Fibroblast of skin of right biceps (primary cell): ENCODE measurements at places on chromosomes 11 and 22.

DNA sequence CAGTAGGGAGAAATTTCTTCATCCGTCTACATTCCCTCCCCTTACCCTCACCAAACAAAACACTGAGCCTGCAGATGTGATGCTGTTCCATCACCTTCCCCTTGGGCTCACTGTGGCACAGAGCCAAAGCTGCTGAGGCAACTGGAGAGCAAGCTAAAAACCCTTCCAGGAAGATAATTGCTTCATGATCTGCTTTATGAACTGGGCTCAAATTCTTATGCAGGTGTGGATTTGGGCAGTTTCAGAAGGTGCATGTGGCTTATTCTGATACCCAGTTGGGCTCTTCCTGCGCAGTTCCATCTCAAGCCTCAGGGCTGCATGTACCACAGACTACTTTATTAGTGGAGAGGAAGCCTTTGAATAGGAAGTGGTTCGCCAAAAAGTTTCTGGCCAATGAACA lies 58.3 kb downstream of the AAMDC start:
- peak; percentile 48 for DNase-seq

GRCh38 chr11:7444091-7444981 lies 41.0 kb upstream of the OLFML1 start:
- DNase-seq, result no peak

DNA sequence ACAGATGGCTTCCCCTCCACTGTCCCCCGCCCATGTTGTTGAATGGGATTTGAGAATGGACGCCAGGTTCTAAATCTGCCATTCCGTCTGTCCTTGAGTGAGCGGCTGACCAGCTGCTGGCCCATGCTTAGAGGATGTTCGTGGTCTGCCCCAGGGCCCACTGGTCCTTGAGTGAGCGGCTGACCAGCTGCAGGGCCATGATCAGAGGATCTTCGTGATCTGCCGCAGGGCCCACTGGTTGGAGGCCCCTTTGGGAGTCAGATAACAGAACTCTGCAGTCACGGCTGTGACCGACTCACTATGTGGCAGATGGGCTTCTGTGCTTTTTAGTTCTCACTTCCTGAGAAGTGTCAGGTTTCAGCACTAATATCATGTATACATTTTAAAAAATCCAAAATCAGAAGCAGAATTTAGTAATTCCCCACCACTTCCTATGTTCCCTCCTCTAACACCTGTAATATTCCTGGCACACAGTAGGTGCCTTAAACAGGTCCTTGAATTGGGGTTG lies 54.1 kb downstream of the MICAL3 start:
- DNase-seq, result peak; percentile 65

- no peak for DNase-seq
Measured at GRCh38 chr11:197741-198235, 4.9 kb downstream of the SCGB1C1 start.

GRCh38 chr11:34941688-34942087 lies 25.3 kb downstream of the PDHX start:
- DNase-seq, result no peak

- no peak for DNase-seq
Measured at GRCh38 chr11:91124363-91124762, 901.5 kb upstream of the CHORDC1 start.

DNA sequence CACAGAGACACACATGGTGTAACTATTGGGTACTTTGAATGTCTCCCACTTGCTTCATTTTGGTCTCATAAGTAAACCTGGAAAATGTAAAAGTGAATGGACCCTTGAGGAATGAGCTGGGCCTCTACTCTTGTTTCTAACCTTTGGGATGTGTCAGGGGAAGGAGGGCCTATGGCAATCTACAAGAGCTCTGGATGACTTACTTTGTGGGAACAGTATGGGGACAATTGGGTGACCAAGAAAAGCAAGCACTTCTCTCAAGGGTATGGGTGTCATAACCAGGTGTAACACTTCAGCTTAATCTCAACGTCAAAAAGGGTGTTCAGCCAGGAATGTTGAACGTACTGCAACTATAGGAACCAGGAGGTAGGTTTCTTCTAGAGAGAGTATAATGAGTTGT lies 144.0 kb downstream of the OPCML start:
- DNase-seq, result no peak

GRCh38 chr22:23062616-23063538 lies 7.4 kb upstream of the GNAZ start:
- DNase-seq, result no peak

DNA sequence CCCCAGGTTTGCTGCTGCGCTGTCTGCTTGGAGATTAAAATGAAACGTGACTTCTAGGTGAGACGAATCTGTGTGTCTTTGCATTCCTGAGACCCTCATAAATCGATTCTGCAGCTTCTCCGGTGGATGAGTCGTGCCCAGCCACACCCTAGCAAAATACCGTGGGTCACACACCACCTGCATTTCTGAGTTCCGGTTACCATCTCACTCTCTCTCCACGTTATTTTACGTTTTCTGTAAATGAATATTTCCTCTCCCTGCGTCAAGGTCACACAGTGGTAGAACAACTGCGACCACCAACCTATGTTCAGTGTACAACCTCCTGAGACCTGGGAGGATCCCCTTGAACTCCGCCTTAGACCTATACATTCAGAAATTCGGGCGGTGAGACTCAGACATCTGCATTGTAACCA lies 1.1 kb downstream of the YWHAH start:
- DNase-seq, result no peak

- DNase-seq, result no peak
Measured at GRCh38 chr22:23091760-23092159, 21.4 kb downstream of the GNAZ start.

DNA sequence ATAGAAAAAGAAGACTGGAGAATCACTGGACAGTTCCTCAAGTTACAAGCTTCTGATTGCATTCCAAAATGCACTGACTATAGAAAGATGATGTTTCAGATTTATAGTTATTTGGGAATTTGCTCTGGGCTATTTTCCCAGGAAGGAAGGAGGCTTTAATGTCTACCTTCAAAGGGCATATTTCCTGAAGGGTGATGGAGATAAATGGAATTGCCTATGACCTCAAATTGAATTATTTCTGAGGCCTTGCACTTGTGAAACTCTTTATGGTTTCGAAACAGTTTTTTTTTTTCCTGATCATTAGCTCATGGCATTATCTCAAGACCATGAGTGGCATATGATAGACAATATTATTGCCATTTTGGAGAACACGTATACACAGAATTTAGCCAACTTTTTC lies 333.9 kb downstream of the METTL15 start:
- peak; percentile 16 for DNase-seq

DNA sequence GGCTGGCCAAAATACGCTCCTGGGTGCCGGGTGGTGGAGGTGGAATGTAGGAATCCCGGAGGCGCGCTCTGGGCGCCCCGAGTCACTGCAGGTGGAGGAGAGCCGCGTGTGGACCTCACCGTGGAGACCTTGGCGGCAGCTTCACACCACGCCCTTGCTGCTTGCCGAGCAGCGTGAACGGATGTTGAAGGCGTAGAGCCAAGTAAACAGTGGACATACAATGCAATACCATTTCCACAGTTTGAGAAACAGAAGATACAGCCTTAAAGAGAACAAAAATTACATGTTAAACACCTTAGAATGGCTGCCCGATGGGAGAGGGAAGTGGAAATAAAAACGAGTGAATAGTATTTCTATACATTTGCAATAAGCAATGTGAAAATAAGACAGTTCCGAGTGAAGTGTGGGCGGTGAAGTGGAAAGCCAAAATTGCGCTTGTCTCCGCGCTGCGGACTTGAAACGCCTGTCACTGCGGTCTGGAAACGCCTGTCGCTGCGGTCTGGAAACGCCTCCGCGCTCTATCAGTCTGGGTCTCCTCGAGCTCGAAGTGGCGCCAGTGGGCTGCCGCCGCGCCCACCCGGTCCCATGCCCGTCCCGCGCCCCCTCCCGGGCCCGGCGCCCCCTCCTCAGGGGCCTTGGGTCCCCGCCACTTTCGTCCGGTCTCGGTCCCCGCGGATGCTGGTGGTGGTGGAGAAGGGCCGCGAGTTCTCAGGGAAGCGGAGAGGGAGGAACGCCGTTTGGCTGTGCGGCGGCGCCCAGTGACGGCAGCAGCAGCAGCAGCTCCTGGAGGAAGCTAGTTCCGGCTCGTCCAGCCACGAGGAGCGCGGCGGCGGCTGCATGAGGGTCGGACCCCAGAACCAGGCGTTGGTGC lies 1.6 kb downstream of the NCR3LG1 start:
- peak; percentile 80 for DNase-seq

DNA sequence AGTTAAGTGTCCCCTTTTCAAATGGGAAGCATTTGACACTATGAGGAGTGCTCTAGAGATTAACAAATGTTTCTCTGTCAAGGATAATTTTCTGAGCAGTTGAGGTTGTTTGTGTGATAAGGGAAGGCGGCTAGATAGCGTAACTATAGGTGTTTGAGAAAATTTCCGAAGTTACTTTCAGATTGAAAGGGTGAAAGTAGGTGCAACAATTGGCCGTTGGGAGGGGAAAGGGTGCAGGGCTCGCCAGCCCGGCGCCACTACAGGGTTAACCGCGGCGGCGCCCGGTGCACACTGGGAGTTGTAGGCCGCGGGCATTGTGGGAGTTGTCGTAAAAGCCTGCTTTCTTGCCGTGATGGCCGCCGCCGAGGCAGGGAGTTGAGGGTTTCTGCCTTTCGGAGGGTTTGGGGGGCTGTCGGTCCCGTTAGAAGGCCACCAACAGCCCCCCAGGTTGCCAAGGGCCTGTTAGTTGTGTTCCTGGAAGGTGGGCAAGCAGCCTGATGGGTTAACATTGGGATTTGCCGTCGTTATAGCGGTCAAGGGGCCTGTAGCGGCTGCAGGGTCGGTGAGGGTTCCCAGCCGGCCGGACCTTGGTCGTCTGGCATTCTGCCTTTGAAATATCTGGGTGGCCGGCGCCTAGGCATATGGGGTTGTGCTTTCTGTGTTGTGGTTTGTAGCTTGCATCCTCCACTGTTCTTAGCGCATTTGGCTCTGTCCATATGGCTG lies 36.5 kb upstream of the HSD17B12 start:
- peak; percentile 88 for DNase-seq

GRCh38 chr11:112269139-112269538 lies 8.5 kb upstream of the PLET1 start:
- DNase-seq, result no peak

DNA sequence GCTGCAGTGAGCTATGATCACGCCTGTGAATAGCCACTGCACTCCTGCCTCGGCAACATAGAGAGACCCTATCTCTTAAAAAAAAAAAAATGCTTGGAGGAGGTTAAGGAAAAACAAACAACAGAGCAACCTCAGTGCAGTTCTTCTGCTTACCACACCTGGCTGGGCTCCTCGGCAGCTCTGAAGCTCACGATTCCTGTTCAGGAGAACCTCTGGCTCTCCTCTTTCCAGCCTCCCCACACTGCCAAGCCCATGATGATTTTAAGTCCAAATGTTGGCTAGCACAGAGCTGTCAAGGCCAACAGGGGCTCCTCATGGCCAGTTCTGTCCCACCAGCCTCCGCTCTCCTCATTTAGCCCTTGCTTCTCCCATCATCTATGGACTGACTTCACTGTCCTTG lies 69.7 kb upstream of the ARFGAP3 start:
- no peak for DNase-seq

DNA sequence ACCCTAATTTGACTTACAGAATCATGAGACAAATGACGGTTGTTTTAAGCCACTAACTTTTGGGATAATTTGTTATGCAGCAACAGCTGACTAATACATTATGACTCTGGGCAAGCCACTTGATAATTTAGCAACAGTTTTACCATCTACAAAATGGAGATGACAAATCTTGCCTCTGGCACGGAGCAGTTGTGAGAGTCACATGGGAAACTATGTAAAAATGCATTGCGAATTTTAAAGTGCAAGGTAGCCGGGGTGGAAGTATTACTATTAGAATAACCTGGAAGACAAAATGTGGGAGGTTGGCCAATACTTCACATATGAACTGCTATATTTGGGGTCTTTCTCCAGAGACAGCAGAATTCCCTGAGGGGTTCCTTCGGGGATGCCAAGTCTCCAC lies 328.7 kb downstream of the CTTN start:
- DNase-seq, result no peak

DNA sequence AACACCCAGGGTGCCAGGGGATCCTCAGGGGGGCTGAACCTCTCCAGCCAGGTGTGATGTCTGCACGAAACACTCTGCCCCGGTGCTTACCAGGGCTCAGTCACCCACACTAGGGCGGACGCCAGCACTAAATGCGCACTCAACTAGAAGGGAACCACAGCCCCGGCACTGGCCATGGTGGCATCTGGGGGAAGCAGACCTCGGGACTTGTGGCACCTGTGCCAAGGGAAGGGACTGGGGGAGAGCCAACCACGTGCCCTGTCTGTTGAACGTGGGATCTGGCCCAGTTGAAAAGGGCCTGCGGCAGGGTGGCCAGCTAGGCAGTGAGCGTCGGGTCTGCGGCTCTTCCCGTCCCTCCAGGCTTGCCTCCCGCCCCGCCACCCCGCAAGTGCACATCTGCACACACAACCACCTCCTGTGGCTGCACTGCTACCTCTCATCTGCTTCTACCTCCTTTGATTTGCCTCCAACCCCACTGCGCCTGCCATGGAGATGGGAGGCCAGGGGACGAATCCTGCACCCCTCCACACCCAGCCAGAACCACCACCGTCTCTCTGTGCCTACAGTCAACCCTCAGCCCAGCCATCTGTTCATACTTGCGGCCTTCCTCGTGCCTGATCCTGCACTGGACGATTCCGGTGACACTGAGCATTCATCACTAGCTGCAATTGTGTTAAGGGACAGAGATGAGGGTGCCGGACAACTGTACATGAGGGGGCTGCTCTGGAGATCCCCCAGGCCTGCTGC lies 15.0 kb upstream of the MOB2 start:
- DNase-seq, result no peak

- no peak for DNase-seq
Measured at GRCh38 chr11:71144736-71145135, 107.6 kb downstream of the SHANK2 start.

- no peak for DNase-seq
Measured at GRCh38 chr11:84130646-84131427, 844.7 kb upstream of the CCDC90B start.

DNA sequence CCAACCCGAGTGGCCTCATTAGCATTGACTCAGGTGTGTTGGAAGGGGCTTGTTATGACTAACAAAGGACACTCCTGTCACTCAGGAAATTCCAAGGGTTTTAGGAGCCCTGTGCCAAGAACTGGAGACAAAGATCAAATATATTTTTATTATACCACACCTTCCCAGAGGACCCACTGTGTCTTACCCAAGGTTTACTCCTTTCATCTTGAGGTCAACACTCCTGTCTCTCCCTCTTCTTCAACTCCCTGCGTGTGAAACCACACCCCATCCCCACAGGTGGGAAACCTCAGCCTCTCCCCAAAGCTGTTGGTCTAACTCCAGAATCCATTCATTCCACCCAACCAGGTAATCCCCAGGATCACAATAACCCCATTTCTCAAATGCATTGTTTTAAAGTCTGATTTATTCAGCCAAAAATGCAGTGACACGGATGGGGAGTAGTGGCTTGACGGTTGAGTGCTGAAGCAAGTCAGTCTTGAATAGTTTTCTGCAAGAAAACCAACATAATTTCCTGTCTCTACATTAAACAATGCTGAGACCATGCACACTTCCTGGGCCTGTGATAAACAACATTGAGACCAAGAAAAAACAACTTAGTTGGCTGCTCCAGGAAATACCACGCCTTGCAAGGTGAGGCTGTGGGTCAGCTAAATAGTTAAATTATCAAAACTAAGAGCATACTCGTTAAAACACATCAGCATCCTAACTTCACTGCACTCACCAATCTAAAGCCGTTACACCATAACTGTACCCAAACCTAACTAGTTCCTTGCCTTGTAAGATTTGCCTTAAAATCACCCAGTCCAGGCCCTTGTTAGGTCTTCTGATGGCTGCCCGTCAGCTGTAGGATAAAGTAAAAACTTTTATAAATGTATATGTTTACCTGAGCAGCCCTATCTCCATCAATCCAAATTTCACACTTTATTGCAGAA lies 38.5 kb upstream of the SPON1 start:
- no peak for DNase-seq

GRCh38 chr22:48901324-48901723 lies 926.3 kb downstream of the BRD1 start:
- no peak for DNase-seq
